Activated T-helper 1 cell treated with anti-CD3 and anti-CD28 coated beads, Interleukin-12 subunit alpha, Interleukin-12 subunit beta, Interleukin-2, Interleukin-4 antibody, amounts not matched to agents 30 ng/mL and 10 ng/mL and 1 ng/mL, durations not matched to agents 14 hours and 24 hours and 36 hours (primary cell): ENCODE measurements at places on chromosomes 11 and 22.

- DNase-seq: no peak
These were observed 3.8 kb upstream of the LRRC74B start for GRCh38 chr22:21041937-21042336.

DNA sequence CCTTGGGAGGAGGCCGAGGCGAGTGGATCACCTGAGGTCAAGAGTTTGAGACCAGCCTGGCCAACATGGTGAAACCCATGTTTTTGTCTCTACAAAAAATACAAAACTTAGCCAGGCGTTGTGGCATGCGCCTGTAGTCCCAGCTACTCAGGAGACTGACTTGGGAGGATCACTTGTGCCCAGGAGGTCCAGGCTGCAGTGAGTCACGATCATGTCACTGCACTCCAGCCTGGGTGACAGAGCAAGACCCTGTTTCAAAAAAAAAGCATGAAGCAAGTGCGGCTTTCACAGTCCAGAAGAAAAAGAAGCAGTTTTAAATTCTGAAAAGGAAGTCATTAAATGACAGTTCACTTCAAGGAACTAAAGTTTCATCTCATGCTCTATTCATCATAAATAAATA, 7.1 kb upstream of the LTO1 start:
- DNase-seq: no peak

- no peak for DNase-seq
These were observed 424.9 kb downstream of the INSC start for GRCh38 chr11:15539645-15540044.

- no peak for DNase-seq
These were observed 976.6 kb downstream of the FAM181B start for GRCh38 chr11:81756864-81757595.

- DNase-seq: no peak
These were observed 13.7 kb upstream of the DRD2 start for GRCh38 chr11:113488931-113489351.

GRCh38 chr11:24842308-24842707, 345.5 kb downstream of the LUZP2 start:
- no peak for DNase-seq

GRCh38 chr11:57547854-57548377, 10.5 kb downstream of the SMTNL1 start:
- no peak for DNase-seq

- no peak for DNase-seq
These were observed 62.3 kb downstream of the PPFIBP2 start for GRCh38 chr11:7575841-7576725.

GRCh38 chr22:50620593-50621355, 7.2 kb downstream of the ARSA start:
- DNase-seq: peak; percentile 72

DNA sequence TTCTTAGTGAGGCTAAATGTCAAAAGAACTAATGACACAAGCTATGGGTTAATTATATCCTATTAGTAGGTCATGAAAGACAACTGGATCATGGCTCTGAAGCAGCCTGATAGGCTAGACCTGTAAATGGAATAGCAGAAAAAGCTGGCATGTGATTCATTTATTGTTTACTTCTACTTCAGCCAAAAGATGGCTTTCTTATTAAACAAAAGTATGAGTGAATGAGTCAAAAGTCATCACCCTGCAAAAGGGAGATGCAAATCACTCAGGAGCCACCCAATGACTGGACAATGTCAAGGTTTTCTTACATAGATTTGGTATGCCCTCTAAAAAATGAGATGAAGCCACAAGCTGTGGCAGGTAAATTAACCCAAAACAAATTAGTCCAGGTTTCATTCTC, 138.0 kb downstream of the TRPC6 start:
- no peak for DNase-seq

- DNase-seq: no peak
These were observed 545.2 kb upstream of the CADM1 start for GRCh38 chr11:116049383-116049782.

GRCh38 chr11:91859666-91860065, 365.0 kb upstream of the FAT3 start:
- no peak for DNase-seq

GRCh38 chr11:61814247-61814957, 2.4 kb downstream of the FADS1 start:
- peak; percentile 22 for DNase-seq

- DNase-seq: no peak
These were observed 35.5 kb downstream of the MTMR2 start for GRCh38 chr11:95888439-95888838.

DNA sequence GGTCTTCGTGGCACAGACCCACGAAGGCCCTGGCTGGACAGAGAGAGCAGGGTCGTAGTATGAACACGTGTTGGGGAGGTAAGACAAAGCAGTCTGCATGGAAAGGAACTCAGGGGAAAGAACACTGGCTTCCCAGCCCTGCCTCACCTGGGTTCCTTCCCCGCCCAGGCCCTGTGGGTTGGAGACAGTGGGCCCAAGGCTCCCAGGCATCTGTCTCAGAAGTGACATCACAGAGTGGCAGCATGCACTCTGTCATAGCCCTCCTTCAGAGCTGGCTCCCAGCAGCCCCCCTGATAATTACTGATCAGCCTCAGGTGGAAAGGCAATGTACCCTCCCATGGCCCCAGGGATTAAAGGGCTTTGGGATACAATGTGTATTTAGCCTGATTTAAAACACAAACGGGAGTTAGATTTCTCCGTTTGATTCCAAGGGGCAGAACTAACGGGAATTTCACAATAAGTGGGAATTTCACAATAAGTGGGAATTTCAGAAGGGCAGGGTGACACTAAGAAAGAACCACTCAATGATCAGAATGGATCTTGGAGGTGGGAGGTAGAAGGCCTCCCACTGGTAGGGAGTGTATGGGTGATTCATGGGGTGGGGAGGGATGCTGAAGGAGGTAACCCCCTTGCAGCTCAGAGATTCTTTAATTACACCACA, 65.1 kb downstream of the SLC22A12 start:
- DNase-seq: no peak

DNA sequence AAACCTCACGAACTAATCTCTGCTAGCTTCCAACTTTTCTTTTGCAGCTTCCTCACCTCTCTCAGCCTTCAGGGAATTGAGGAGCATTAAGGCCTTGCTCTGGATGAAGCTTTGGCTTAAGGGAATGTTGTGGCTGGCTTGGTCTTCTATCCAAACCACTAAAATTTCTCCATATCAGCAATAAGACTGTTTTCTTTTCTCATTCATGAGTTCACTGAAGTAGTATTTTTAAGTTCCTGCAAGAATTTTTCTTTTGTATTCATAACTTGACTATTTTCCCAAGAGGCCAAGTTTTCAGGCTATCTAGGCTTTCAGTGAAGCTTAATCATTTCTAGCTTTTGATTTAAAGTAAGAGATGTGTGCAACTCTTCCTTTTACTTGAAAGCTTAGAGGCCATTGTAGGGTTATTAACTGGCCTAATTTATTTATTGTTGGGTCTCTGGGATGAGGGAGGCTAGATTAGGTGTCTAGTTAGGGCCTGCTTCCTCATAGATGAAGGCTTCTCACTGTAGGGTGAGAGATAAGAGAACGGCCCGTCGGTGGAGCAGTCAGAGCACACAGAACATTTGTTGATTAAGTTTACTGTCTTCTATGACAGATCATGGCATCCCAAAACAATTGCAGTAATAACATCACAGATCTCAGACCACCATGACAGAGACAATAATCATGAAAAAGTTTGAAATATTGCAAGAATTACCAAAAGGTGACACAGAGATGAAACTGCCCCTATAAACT, 33.2 kb downstream of the CSF2RB start:
- no peak for DNase-seq

- no peak for DNase-seq
These were observed 558.4 kb downstream of the TMEM135 start for GRCh38 chr11:87596176-87596575.

GRCh38 chr11:44028816-44029506, 18.8 kb upstream of the ACCSL start:
- DNase-seq: no peak

- DNase-seq: no peak
These were observed 27.5 kb upstream of the PLAAT3 start for GRCh38 chr11:63641727-63642126.

GRCh38 chr11:47104261-47104950, 72.3 kb downstream of the ARFGAP2 start:
- DNase-seq: no peak

DNA sequence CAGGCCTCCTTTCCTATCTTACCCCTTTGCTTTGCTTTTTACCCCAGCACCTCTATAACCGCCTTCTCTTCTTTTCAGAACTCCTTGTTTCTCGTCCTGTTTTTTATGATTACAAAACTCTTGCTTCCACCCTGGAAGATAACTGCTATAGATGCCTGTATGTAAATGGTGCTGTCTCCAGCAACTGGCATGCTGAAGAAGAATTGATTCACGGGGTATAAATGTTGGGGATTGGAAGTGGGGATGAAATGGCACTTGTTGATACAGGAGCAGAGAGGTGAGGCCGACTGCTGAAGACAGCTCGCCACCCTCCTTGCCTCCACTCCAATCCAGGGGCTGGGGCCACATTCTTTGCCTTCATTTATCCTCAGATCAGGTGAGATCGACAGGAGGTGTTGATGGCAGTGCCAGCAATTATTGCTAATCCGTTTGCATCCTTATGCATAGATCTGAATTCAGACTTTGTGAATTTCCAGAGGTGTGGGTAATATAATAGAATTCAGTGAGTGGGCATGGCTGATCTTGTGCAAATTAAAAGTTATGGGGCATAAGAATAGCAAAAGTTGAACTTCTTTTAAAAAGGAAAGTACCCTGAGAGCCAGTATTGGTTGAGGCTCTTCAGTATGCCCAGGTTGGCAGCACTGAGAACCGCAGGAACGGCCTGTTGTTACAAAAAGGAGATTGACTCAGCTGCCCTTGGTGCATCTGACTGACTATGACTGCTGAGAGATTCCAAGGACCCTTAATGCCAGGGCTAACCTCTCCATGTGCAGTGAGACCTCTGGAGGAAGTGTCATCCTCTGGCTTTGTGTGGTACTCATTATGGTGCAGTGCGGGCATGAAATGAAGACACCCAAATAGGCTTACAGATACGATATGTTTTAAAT, 5.3 kb downstream of the NEAT1 start:
- no peak for DNase-seq

DNA sequence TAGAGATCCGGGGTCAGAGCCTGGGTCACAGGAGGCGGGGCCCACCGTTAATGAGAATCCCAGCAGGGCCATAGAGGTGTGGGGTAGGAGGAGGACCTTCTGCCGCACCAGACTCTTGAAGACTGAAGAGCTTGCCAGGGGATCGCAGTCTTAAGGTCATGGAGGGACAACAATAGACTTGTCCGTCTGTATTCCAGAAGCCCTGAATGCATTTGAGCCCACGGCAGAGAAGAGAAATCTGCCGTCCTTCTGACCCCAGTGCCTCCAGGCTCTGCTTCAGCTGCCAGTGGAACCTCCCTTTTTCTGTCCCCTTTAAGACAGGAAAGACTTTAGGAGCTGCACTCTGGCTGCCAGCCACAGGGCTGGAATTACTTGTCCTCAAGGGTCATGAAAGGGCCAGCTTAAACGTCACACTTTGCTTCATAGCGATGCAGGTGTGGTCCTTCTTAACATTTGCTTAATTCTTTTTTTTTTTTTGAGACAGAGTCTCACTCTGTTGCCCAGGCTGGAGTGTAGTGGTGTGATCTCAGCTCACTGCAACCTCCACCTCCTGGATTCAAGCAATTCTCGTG, 15.5 kb upstream of the ST3GAL4 start:
- no peak for DNase-seq

- no peak for DNase-seq
These were observed 271.3 kb downstream of the SBF2 start for GRCh38 chr11:10022764-10023163.

DNA sequence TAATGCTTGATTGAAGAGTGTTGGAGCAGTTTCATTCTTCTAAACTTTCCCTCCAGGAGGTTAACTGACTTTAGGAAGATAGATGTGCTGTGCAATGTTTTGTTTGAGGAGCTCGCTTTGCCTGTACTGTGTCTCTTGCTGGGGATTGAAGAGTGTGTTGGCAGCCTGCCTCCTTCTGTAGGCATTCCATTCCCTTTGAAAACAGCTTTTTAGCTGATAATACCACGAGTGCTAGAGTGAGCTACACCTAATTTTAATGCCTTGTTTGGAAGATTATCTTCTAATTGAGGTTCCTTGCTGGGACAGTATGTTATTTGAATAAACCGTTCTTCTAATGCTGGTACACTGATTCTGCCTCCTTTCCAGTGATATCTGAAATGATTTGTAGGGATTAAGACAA, 7.2 kb downstream of the DDX10 start:
- DNase-seq: no peak

GRCh38 chr11:66006134-66006890, 4.0 kb downstream of the BANF1 start:
- no peak for DNase-seq

DNA sequence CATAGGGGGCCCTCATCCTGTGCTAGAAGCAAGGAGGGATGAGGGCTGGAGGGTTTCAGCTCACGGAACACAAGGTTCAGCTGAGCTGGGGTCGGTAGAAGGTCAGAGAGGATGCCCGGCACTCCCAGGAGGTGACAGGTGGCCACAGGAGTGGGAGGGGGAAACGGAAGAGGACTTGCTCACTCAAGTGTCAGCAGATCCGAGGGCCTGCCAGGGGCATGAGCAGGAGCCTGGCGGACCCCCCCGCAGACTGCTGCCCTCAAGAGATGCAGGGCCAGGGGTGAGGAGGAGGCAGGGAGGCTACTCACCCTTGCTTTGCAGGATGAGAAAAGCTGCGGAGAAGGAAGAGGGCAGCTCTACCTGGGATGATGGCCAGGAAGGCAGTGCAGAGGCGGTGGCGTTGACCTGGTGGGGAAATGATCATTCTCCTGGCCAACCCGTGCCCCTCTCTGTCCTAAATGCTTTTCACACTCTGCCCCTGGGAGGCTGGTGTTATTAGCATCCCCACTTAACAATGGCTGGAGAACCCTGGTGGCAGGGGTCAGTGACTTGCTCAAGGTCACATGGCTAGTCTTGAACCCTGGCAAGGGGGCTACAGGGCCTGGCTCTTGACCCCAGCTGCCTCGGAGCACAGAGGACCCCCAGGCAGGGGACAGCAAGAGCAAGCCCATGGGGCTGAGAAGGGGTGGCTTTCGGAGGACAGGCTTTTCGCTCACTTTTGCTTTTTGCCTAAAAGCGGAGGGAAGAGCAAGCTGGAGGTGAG, 30.1 kb upstream of the CSNK1E start:
- no peak for DNase-seq

DNA sequence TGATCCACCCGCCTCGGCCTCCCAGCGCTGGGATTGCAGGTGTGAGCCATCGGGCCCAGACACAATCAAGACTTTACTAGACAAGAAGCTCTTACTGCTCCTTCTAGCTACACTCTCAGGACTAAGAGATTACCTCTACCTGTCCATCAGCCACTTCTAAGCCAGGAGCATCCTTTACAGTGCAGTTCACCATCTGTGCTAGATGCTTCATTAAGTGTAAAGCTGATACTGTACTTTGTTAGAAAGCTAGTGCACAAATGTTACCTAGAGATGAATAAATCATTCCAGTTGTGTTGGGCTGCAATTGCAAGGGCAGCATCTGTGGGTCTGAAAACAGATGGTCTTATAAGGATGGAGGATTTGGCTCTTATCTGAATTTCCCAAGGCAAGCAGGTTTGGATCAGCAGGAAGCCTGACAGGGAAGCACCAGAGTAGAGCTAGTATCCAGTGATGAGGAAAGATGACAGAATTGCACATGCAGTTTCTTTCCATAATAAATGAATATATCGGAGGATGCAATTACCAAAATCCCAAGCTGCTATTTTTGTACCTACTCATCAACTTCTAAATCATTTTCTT, 58.3 kb downstream of the FAM168A start:
- DNase-seq: no peak

- DNase-seq: no peak
These were observed 1.3 kb upstream of the OR8D1 start for GRCh38 chr11:124315052-124315451.

- no peak for DNase-seq
These were observed 31.6 kb upstream of the SNX19 start for GRCh38 chr11:130947889-130948288.
